ENCODE measurements at places on chromosomes 7 and 10.

DNA sequence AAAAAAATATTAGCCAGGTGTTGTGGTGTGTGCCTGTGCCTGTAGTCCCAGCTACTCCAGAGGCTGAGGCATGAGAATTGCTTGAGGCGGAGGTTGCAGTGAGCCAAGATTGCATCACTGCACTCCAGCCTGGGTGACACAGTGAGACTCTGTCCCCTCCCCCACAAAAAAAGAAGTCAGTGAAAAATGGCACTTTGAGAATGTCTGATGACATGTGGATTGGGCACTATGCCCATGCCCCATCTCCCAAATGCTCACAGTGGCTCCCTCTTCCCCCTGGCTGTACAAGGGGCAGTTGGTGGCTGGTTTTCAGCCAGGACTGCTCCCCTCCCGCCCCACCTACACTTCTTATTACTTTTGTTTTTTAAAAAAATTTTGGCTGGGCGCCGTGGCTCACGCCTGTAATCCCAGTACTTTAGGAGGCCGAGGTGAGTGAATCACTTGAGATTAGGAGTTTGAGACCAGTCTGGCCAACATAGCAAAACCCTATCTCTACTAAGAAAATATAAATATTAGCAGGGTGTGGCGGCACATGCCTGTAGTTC is 26.1 kb downstream of the IL15RA start:
- no peak for DNase-seq

DNA sequence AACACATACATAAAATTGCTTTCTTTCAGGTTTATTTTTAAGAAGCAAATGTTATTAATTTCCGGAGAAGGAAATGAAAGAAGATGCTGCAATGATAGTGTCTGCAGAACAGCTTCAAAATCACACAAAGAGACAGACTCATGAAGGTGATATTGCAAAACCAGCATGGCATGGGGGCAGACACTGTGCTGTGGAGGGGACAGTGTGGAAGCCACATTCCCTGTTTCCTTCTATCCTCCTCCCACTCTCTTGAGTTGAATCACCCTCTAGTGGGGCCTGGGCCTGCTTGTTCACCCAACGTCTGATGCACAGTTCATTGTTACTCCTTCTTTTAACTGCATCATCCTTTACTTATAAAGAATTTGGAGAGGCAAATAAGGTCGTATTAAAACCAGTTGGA is 104.0 kb upstream of the INSIG1 start:
- no peak for DNase-seq

GRCh38 chr10:1049425-1049958 is 573 bp upstream of the IDI1 start:
- DNase-seq: no peak

DNA sequence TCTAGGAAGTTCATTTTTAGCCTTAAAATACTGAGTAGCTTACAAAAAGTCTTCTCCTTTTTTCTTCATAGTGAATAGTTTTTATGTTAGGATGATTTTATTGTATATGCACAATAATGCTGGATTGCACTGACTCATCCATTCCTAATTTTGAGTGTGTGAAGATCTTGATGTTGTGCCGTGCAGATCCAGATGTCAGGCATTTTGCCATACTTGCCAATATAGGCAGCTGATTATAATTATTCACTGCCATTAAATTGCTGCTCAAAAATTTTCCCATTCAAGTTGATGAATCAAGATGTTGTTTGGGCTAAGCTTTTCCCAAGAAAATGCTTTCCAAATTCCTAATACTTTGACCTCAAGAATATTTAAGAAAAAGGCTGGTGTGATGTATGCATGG is 218.3 kb downstream of the AHR start:
- no peak for DNase-seq

DNA sequence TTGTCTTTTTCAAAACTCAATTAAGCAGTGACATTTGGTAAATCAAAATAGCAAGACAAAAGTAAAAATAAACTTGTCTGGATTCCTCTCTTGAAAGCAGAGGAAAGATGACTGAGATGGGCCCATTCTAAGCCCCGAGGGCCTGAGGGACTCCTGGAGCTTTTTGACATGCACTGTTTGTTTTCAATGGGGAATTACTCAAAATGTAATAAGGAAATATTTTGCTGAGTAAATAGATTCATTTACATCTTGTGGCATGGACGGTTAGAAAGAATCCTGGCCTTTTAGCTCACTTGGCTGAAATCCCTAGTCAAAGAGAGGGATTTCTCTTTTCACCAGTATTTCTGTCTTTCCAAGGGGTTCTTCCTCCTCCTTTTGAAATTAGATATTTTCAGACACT is 108.0 kb downstream of the MKX start:
- no peak for DNase-seq

- DNase-seq: no peak
Measured at GRCh38 chr7:85673876-85674275, 487.0 kb upstream of the SEMA3D start.

GRCh38 chr10:74587109-74587854 is 239.1 kb upstream of the KAT6B start:
- DNase-seq: no peak

GRCh38 chr7:26510231-26510957 is 218.7 kb downstream of the SNX10 start:
- DNase-seq: no peak

DNA sequence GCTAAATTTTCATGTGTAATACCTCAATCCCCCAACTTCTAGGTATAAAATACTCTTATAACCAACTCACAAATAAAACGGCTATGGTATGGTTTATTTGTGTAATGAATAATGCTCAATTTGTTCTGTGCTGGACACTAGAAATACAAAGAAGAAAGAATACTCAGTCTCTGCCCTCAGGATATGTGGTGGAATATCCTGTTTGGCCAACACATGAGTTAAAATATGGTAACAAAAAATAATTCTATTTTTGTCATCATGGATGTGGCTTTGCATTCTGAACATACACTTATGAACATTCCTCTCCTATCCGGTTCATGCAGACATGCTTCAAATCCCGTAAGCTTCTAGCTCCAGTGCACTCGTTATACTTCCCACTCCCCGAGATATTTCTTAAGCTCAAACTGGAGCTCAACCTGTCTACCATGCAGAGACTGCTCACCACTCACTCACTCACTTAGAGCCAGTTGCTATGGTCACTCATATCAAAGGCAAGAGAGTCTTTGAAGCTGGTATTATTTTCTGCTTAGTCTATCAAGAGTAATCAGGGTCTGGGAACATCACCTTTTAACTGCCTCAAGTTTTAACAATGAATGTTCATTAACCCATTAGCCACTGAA is 53.8 kb upstream of the SLC16A12 start:
- no peak for DNase-seq

GRCh38 chr10:124231168-124232155 is 138.1 kb upstream of the CHST15 start:
- DNase-seq: no peak

DNA sequence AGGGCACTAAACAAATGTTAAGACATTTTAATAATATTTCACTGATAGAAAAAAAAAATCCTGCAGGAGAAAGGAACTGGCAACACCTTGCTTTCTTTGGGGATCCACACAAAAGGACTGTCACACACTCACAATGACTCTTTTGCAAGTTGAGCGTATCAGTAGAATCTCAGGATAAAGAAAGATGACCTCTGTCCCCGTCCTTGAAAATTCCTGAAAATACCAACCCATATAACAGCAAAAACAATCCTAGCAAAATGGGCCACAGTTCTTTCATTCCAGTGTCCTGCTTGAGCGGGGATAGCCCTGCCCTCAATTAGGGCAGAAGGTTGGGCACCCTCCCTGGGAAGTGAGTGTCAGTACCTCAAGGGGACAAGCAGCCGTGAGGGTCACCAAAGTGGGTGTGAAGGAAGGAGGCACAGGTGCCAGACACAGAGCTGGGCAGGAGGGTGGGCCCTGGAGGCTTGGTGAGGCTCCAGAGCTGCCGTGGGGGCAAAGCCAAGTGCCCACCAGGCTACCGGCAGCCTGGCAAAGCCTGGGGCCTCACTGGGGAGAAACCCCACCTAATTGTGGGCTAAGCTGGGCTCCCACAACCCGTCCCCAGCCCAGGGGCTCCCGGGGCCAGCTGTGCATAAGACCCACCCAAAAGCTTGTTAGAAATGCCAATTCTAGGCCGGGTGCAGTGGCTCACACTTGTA is 2.8 kb downstream of the WDR86 start:
- DNase-seq: no peak

DNA sequence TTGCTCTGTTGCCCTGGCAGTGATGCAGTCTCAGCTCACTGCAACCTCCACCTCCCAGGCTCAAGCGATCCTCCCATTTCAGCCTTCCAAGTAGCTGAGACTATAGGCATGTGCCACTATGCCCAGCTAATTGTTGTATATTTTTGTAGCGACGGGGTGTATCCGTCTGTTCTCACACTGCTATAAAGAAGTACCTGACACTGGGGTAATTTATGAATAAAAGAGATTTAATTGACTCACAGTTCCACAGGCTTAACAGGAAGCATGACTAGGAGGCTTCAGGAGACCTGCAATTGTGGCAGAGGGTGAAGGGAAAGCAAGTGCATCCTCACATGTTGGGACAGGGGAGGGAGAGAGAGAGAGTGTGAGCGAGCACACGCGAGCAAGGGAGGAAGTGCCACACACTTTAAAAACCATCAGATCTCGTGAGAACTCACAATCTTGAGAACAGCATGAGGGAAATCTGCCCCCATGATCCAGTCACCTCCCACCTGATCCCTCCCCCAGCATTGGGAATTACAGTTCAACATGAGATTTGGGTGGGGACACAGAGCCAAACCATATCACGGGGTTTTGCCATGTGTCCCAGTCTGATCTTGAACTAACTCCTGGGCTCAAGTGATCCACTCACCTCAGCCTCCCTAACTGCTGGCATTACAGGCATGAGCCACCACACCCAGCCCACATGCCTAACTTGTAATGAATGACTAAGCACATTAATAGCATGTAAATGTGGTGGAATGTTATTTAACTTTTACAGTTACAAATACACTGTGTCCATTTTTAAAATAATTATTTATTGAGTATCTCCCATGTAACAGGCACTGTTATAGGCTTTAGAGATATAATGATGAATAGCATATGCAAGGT is 65.5 kb downstream of the RALA start:
- DNase-seq: no peak

DNA sequence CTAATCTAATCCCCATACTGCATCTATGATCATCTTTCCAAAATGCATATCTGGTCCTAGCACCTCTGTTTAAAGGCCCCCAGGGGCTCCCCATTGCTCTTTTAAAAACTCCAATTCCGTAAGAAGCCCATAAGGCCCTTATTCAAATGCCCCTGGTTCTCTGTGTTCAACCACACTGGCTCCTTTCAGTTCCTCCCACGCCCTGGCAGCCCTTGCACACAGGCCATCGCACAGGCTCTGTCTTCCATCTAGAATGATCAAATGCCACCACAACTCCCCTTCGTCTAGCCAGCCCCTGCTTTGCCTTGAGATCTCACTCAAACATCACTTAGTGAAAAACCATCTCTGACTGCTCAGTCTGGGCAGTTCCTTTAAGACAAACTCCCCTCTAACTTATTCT is 112.9 kb upstream of the LYZL2 start:
- no peak for DNase-seq

- DNase-seq: no peak
Measured at GRCh38 chr7:36204929-36205635, 52.0 kb downstream of the EEPD1 start.

- DNase-seq: no peak
Measured at GRCh38 chr7:128876978-128877755, 14.5 kb downstream of the ATP6V1F start.

DNA sequence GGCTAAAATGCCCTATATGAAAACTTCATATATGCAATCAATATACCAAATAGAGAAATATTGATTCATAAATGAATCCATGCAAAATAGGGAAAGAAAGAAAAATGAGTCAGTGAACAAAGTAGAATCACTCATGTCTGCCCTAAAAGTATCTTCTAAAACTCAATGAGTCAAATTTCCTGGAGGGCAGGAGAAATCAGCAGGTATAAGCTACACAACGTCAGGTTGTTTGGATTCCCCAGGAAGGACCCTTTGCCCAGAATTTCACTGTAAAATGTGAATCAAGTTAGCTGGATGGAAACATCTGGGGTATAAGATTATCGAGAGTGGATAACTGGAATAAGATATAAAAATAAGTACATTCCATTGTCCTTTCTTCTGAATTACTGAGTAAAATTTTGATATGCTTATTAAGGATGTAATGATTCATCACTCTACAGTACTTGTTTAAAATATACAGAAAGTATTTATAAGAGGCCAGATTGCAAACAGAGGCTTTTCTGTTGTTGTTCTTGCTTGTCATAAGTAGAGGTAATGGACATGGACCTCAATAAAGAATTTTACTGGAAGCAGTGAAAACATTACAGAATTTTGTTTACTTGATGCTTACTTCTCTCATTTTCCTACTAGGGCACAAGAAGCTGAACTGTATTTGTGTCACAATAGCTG is 99.0 kb downstream of the AGMO start:
- no peak for DNase-seq

DNA sequence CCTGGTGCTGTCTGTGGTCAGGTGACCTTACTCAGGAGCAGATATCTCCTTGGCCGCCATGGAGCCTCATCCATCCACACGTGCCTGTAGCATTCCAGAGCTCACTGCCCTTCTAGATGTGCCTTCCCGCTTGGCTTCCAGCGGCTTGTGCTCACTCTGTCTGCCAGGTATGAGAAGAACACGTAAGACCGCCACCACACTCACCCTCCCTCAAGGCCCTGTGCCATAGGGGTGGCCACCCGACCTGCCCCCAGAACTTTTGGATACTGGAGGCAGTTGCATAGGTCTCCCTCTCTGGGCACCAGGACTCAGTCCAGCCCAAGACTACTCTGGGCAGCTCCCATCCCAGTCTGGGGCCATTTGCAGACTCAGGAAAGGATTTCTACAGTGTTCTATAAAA is 4.1 kb downstream of the MARVELD1 start:
- no peak for DNase-seq

DNA sequence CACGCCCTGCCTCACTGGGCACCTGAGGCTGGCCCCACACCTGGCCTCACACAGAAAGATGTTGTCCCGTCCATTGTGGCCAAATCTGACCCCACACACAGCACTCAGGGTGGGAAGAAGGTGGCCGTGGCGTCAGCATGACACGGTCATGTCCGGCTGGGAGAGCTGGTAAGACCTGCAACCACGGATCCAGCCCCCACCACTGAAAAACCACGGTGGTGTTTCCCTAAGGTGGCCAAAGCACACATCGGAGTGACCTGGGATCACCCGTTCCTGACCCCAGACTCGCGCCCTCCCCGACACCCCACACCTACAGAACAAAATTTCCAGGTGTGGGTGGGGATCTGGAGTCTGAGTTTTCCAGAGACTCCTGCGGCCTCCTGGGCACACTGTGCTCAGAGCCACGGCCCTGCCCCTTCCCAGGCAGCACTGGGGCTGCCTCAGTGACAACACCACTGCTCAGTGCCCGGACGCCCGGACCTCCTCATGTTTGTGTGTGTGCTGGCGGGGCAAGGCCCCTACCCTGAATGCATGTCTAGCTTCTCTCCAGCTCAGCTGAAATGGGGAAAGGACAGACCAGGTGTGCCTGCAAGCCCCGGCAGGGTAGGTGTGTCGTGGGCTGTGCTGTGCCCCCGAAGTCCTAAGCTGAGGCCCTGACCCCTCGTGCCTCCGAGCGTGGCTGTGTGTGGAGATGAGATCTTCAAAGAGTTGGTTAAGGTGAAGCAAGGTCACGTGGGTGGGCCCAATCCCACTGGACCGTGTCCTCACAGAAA is 36.1 kb downstream of the STK32C start:
- DNase-seq: no peak
